Mesenchymal stem cell (in vitro differentiated cells and primary cell): ENCODE measurements at places on chromosomes 16 and 17.

- DNase-seq = no peak
These were observed at the start of gene TRIM72 for GRCh38 chr16:31213877-31214707. TRIM72 (plus strand) TSS chr16:31214119; CDS start chr16:31214739, 620 bp downstream.

DNA sequence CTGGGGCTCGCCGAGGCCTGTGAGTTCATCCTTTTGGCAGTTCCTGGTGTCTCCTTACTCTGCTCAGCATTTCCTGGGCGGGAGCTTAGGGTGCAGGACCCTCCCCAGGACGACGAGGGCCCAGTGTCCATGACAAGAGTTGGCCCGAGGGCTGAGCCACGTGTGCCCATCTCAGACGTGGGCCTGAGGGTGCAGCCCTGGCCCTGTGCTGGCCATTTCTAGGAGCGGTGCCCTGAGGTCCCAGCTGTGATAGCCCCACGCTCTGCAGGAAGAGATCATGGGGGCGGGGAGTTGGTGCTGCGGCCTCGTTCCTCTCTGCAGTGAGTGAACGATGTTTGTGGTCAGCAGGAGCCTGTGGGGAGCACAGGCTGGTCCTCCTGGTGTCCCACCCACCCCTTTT, 6.0 kb upstream of the MC1R start:
- DNase-seq = no peak

GRCh38 chr17:74569020-74570003, 2.0 kb upstream of the CD300H start:
- peak; percentile 81 for DNase-seq

DNA sequence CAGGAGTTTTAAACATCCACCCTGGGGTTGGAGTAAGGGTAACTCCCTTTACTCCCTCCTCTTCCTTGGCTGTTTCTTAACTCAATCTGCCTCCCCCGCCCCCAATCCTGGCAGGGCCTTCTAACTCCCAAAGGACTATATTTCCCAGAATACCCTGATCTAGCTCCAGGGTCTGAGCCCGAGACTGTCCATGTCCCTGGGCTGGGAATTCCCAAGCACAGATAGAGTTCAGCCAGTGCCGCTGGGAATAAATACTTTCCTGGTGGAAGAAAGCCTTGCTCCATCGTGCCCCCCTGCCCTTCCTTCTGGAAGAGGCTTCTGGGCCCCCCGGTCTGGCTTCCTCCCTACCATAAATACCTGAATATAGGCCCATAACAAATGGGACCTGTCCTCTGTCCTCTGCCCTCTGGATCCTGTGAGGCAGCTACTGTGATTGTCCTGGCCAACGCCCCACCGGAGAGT, 10.2 kb downstream of the BAHCC1 start:
- peak; percentile 94 for DNase-seq

- no peak for DNase-seq
These were observed 174.8 kb upstream of the FOXF1 start for GRCh38 chr16:86335266-86336172.

- DNase-seq = no peak
These were observed 5.1 kb downstream of the PLCD3 start for GRCh38 chr17:45127207-45127547.

GRCh38 chr17:51200295-51200694, 34.1 kb downstream of the NME2 start:
- DNase-seq = no peak

- DNase-seq = no peak
These were observed 58.8 kb upstream of the CLEC18A start for GRCh38 chr16:69892378-69892777.

- DNase-seq = no peak
These were observed 29.3 kb downstream of the TMEM94 start for GRCh38 chr17:75485688-75486087.

DNA sequence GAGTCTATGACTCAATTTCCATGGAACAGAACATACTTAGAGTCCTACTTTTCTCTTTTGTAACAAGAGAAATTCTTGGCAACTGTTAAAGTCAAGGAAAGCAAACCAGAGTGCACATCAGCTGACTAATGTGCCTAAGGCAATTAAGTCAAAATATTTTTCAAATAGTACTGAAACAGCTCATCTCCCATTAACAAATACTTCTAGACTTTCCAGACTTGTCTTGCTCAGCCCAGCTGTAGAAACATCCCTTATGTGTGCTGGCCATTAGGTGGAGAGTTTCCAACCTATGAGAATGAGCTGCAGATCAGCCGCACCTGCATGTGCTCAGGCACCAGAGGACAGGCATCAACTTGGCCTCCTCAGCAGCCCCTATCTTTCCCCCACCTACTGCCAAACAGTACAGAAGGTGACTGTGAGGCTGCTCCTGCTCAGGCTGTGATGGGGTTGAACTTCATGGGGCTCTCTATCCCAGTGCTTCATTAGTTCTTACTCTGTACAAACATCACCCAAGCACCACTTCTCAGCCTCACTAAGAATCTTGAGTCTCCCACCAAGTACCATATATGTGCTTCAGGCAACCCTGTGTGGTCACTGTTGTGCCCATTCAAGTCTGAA, 32.2 kb downstream of the TEX2 start:
- peak; percentile 87 for DNase-seq

- no peak for DNase-seq
These were observed 264.7 kb downstream of the C16orf95 start for GRCh38 chr16:87052506-87052905.

DNA sequence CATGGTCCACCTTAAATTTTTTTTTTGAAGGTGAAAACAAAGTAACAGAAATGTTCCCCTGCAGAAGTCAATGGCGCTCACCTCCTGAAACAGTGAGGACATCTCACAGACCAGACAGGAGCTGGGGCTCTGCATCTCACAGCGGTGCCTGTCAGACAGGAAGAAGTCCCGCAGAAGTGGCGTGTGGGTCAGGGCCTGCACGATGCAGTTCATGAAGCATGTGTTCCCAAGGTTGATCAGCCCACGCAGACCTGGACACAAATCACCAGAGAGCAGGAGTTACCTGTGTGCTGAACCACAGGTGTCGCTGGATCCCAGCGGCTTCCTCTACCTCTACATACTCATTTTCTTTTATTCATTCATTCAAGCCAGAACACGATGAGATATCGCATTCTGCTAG, 24.9 kb downstream of the USP22 start:
- DNase-seq = no peak

DNA sequence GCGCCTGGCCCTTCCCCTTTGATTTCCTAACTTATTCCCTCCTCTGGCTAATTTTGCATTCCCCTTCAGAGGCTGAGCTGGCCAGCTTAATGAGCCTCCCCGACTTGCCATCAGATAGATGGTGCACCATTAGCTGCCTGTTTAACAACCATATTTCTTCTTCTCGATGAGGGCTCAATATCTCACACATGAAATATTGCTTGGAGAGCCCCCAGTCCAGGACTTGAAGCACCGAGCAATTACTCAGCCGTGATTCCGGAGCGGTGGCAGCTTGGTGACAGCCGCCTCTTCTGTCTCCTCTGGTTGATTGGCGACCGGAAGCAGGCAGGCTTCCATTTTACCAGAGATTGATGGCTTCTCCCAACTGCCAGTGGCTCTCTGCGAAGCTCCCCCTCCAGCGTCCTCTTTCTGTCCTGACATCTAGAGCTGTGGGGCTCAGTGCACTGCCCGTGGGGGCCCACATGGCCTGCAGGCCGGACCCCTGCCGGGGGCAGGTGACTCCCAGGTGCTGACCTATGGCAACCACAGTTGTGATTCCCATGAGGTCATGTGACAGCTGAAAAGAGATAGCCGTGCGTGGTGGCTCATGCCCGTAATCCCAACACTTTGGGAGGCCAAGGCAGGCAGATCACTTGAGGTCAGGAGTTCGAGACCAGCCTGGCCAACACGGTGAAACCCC, 133.7 kb upstream of the SEC14L1 start:
- DNase-seq = no peak

DNA sequence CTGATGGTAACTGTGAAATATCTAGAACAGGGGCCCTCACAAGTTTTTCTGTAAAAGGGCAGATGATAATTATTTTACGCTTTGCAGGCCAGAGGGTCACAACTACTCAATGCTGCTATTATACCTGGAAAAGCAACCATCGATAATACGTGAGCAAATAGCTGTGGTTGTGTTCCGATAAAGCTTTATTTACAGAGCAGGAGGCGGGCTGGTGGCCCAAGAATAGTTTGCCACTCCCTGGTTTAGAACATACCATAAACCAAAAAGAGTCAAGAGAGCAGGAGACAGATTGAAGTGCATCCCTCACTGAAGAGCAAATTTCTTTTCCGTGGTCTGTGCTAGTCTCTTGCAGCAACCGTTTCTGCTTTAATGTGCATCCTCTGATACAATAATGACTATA, 77.9 kb upstream of the DYNLRB2 start:
- DNase-seq = no peak

DNA sequence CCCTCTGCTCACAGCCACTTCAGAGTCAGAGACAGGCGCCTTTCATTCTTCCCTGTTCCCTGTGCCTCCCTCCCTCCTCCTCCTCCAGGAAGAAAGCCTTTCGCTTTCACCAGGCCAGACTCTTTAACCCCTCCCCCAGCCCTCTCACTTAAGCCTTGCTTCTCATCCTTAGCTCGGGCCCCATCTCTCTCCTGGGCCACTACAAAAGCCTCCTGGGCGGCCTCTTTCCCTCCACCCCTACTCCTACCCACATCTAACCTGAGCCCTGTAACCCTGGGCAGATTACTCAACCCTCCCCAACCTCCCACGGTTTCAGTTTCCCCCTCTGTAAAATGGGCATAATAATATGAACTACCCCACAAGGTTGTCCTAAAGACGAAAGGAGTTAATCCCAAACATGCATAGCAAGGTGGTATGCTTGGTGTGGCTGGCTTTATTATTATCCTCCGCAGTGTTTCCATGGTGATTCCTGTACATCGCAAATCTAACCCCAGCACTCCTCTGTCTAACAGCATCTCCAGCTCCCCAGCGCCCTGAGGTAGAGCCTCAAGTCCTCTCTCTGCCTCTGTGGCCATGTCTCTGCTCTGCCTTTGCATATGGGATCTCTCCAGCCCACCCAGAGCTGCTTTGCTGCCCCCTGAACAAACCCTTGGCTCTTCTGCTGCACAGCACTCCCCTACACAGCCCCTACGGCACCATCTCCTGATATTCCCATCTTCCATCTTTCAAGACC, 17.7 kb downstream of the PIMREG start:
- DNase-seq = peak; percentile 50

GRCh38 chr17:55037828-55038227, 69.3 kb downstream of the STXBP4 start:
- no peak for DNase-seq

GRCh38 chr17:71558901-71559300, 561.9 kb upstream of the SOX9 start:
- no peak for DNase-seq

- DNase-seq = no peak
These were observed 35.4 kb upstream of the TMC5 start for GRCh38 chr16:19382084-19382801.

DNA sequence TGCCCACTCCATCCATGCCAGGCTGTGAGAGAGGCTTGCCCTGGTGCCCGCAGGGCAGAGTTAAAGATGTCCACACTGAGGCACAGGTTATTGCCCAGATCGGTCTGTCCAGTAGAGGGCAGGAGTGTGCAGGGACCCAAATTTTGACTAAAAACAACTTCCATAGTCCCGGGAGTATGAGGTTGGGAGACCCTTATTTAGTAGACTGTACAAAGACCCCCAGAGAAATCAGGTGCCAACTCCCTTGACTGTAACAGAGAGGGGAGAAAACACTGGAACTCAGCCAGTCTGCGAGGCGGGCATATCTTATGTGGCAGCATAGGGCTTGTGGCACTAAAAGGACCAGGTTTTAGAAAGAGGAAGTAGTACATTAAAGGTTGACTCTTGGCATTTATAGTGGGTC, 43.4 kb downstream of the HNF1B start:
- no peak for DNase-seq

- no peak for DNase-seq
These were observed 24.0 kb downstream of the CCR7 start for GRCh38 chr17:40541060-40541872.

DNA sequence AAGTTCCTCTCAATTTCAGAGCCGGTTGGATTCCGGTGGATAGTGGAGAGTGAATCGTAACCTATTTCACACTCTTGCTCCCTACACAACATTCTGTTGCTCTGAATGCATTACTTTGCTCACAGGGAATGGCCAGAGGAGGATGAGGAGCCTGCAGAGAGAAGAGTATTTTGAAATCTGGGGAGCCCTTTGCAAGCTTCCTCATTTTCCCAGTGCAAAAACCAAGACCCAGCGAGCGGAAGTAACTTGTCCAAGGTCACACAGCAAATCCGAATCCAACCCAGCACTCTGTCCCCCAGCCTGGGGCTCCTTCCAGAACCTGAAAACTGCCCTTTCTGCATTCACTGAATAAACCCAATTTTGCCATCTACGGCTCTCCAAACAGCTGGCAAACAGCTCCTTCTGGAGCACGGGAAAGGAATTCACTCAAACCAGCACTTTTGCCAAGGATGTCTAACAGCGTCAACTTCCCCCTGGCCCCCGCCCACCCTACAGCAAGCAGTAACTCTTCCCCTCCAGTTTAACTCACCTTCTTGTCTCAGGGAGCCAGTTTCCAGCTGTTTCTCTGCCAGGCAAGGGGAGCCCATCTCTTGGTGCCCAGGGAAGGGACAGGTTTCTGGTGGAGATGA, 557 bp downstream of the KCNG4 start:
- DNase-seq = no peak

DNA sequence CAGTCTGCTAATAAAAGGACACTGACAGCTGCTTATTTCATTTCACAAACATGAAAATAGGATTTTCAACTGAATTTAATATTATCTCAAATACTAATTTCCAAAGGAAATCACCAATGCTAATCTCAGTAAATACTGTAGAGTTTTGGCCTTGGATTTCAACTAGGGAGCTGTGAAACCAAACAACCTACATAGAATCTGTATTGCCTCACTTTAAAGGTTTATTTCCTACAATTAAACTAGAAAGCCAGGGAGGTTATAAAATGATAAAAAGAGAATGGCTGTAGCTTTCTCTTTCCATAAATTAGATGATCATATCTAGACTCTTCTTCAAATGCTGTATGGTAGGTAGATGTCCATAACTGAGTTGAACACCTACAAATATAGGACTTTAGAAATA, 82.8 kb downstream of the SKAP1 start:
- DNase-seq = no peak

DNA sequence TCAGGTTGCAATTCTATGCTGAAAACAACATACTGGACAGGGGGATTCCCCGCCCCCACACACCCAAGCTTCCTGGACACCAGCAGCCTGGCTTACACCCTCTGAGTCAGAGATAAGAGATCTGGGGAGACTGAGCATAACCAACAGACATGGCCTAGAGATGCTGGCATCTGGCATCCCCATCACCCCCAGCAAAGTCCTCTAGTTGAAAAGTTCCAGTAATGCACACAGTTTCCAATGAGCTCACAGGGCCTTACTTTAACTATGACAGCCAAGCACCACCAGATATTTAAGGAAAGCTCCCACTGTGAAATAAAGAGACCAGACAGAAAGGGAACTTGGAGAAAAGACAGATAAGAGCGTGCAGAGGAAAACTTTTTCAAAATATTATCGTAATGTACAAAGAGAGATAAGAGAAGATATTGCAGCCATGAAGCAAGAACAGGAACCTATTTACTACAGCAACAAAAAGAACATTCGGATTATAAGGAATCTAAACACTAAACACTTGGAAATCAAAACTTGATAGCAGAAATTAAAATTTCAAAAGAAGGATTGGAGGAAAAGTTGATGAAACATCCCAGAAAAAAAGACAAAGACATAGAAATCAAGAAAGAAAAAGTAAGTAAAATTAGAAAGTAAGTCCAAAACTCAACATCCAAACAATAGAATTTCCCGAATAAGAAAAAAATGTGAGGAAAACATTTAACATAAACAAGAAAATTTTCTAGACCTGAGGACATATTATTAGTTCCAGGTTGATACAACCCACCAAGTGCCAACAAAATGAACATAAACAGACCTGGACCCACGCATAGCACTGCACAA, 17.2 kb upstream of the ALOX15 start:
- DNase-seq = peak; percentile 73

- peak; percentile 6 for DNase-seq
These were observed 71.5 kb upstream of the DNAJA2 start for GRCh38 chr16:47045023-47045422.
